Activated naive CD4-positive, alpha-beta T cell (primary cell): ENCODE measurements at places on chromosomes 5 and 9.

DNA sequence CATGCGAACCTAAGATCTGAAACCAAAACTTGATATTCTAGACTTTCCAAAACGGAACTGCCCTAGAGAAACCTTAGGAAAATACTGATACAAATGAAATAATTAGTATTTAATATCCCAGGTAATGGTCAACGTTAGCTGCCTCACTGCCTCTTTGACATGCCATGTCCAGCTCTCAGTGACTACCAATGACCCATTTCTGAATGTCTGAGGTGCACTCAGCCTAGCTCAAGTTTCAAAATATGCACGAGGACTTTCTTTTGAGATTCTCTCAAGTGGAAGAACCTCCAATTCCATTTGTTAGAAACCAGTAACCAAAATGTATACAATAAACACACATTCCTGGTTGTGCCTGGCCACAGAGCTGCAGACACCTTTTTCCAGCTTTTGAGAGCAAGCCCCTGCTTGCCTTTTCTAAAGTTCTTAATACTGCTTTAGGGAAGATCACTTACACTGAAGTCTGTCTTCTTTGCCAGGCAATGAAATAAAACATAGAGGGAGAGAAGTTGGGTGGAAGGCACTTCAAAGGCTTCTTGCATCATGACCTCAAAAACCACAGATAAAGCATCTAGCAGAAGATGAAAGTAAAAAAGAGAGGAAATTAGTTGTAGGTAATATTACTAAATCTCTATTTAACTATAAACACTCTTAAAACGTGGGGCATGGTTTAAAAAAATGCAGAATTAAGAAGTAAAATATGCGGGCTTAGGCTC lies 87.9 kb downstream of the MRPS27 start:
- no peak for DNase-seq

DNA sequence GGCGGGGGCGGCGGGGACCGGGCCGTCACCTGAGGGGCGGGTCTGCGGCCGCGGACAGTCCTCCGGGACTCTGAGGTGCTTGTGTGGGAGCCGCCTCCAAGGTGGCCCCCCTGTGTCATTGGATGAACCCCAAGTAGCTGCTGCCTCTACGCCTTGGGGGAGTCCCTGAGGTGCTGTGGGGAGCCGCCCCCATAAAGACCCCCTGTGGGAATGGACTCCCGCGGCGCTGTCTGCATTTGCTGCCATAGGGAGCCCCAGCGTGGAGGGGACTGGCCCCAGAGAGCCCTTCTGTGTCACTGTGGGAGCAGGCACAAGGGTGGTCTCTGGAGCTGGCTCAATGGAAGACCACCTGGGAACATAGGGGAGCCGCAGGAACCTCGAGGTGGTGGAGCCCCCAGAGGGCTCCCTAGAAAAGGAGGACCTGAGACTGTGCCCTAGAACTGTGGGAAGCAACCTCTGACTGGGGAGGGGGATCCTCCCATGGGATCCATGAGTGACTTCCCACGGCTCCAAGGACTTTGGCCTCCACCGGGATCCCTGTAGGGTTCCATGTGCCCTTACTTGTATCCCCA lies 412 bp downstream of the PHF24 start:
- DNase-seq, result no peak

DNA sequence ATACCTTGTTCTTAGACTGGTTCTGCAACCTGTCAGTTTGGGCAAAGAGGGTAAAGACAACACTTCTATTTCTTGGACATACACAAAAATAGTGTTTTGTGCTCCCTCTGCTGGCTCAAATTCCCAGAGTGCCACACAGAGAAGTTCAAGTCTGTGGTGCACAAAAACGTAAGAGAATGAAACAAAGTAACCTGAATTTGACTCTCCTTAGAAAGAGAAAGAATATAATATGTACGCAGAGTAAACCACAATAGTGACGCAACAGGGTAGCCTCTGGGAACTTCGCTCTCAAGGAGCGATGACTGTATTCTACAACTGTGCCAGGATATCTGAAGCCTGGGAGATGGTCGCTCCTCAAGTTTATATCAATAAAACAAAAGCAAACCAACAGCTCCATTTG lies 18.5 kb downstream of the DDX31 start:
- no peak for DNase-seq

DNA sequence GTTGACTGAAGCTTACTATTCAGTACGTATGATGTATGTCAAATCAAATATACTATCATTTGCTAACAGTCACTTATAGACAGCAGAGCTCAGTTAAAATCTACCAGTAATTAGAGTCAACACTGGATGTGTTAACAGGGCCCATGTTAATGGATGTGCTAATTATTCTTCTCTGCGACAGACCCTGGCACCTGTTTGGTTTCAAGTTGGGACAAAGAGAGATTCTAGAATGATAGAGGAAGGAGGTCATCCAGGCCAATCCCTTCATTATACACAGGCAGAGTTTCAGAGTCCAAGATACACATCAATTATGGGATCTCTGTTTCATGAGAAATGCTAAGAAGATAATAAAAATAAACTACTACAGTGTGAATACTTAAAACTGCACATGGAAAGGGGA lies 615.0 kb downstream of the ZNF608 start:
- no peak for DNase-seq

- DNase-seq, result peak; percentile 18
Measured at GRCh38 chr5:136212252-136212721, 19.3 kb upstream of the SMIM32 start.

GRCh38 chr5:37109338-37109737 lies 139.8 kb downstream of the CPLANE1 start:
- no peak for DNase-seq

DNA sequence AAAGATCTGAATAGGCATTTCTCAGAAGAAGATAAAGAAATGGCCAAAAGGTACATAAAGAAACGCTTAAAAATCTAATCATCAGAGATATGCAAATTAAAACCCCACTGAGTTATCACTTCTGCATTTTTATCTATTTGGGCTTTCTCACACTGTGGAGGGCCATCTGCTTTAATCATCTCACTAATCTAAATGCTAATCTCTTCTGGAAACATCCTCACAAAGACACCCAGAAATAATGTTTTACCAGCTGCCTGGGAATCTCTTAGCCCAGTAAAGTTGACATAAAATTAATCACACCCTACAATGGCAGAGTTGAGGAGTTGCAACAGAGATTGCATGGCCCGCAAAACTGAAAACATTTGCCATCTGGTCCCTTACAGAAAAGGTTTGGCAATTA lies 407.9 kb upstream of the CYLC2 start:
- DNase-seq, result no peak

DNA sequence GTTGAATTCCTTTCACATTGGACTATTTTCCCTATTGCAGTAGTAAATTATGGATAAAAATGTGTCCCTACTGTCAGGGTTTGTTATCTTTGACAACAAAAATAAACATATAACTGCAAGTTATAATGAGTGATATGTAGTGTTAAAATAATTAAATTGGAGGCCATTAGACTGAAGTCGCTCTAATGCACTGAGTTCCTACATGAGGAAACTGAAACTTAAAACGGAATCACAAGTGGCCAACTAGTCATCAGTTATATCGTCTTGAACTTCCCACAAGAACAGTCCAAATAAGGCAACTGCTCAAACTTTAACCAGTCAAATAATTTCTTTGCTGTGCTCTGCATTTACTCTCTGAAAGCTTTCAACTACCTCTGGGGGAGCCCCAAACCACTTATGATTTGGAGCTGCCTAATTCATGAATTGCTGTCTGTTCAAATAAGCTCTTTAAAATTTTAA lies 2.1 kb upstream of the IFT74 start:
- DNase-seq, result no peak

- no peak for DNase-seq
Measured at GRCh38 chr5:8316608-8317280, 447.8 kb downstream of the MTRR start.

- DNase-seq, result no peak
Measured at GRCh38 chr9:133233681-133234432, 24.8 kb upstream of the OBP2B start.

DNA sequence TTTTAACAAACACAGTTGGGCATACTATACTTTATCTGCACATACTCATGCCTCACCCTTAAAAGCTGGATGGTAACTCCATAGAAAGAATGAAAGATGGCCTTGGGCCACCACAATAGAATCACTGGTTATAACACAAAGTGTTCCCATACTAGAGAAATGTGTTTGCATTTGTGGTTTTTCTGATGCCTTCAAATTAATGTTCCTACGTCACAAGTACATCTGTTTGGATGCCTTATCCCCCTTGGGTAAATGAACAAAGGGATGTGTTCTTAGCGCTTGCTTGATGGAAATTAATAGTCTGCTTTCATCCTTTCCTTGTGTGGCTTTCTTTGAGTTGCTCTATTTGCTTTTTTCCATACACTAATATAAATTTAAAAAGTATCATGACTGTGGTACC lies 291.1 kb upstream of the PDE4D start:
- no peak for DNase-seq

DNA sequence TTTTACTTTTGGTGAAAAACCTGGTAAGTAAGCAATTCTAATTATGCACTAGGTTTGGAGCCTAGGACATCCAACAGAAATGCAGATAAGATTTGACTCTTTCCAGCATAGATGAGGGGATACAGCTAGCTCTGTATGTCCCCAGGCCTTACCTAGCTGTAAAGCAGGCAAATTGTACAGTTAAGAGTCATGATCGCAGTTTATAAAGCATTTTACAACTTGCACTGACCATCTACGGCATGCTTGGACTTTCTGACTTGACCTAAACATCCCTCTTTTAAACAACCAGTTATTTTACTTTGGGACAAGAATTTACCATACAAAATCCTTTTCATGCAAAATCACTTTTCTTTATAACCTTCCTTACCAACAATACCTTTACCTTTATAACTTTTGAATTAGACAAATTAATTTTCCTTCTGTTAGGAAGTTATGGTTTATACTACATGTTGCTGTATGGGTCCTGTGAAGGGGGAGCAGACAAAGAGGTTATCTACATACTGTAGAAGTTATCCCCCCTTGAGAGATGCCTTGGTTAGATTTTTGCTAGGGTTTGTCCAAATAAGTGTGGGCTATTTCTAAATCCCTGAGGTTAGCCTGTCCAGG lies 36.8 kb downstream of the FGD3 start:
- no peak for DNase-seq
